ENCODE measurements at places on chromosomes 13 and 19.
A peak's percentile ranks its signal among the peaks of the same experiment; 100 is the strongest.

- DNase-seq = no peak
Observed at GRCh38 chr19:17419154-17419620, 660 bp upstream of the MVB12A start.

DNA sequence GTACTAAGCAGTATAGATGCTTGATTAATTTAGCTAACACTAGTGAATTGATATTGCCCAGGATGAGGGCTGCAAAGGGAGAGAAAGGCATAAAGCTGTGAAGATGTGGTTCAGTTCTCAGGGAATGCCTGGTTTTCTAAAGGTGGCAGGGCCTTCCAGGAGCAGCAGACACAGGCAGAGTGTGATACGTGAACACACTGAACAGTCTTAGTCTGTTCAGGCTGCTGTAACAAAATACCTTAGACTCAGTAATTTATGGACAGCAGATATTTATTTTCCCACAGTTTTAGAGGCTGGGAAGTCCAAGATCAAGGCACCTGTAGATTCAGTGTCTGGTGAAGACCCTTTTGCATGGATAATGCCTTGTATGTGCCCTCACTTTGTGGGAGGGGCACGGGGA is 8.7 kb upstream of the SPATA13 start:
- DNase-seq = no peak

- no peak for DNase-seq
Observed at GRCh38 chr13:50299546-50300249, 284.5 kb downstream of the KCNRG start.

GRCh38 chr19:1400281-1401137 is 833 bp downstream of the GAMT start:
- DNase-seq = no peak

GRCh38 chr13:77893066-77893465 is 25.6 kb downstream of the EDNRB start:
- DNase-seq = no peak

DNA sequence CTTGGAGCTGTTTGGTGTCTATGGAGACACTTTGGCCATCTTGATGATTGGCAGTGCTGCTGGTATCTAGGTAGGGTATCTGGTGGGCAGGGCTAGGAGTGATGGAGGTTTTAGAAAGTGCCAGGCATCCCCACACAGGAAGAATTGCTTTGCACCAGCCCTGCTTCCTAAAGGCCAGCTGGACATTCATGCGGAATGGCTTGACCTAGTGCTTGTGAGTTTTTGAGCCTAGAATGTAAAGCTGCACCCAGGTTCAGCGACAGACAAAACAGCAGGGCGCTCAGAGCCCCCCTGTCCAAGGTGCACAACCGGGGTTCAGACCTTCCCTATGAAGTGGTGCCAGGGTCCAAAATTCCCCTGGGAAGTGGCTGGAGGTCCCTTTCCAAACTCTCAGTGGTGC is 93.1 kb downstream of the ING1 start:
- no peak for DNase-seq

GRCh38 chr13:76873445-76873844 is 12.8 kb downstream of the KCTD12 start:
- no peak for DNase-seq

DNA sequence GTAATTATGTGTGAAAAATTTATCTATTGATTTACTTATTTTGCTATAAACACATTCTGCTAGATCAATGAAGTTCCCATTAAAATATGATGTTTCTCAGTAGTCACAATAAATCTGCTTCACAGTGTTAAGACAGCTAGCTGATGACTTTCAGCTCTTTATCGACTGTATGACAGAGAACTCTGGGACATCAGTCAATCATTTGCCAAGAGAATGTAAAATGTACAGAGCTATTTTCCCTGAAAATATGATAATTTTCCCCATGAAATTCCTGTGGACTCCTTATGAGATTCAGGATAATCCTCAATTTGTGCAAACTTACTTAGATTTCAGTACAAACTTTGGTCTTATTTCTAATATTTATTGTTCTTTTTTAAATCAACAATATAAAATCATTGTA is 430.5 kb downstream of the SLITRK6 start:
- no peak for DNase-seq

DNA sequence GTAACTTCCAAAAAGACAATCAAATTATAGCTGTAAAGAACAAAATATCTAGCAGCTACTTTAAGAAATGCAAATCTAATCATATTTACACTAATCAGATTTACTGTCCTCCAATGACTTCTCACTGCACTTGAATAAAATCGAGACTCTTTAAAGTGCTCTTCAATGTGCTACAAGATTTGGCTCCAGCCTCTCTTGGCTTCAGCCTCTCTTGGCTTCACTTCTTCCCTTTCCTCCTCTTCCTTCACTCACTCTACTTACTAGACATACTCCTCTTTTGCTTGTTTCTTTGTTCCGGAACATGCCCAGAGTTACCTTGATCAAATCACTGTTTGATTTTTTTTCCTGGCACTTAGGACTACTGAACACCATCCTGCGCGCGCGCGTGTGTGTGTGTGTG is 495.4 kb downstream of the LMO7 start:
- DNase-seq = no peak

DNA sequence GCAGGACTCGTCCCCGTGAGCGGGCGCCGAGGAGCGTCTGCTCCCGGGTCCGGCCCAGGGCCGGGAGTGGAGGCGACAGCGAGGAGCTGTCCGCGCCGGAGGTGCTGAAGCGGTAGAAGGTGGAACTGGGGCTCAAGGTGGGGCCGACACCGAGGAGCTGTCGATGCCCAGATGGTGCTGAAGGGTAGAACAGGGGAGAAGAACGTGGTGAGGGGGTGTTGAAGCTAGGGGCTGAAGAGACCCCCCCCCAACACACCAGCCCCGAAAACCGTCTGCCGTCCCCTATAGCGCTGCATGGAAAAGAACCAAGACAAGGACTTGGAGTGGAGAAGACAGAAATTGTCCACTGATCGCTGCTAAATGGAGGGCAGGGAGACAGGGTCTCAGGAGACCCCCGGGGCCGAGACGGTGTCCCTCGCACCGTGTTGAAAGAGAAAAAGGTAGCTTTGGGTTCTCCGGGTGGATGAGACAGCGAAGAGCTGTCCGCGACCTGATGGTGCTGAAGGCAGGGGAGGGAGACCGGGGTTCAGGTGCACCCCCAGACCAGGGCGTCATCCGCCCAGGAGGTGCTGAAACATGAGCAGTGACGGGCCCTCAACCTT is 7.1 kb upstream of the PDE4C start:
- DNase-seq = peak; percentile 60

DNA sequence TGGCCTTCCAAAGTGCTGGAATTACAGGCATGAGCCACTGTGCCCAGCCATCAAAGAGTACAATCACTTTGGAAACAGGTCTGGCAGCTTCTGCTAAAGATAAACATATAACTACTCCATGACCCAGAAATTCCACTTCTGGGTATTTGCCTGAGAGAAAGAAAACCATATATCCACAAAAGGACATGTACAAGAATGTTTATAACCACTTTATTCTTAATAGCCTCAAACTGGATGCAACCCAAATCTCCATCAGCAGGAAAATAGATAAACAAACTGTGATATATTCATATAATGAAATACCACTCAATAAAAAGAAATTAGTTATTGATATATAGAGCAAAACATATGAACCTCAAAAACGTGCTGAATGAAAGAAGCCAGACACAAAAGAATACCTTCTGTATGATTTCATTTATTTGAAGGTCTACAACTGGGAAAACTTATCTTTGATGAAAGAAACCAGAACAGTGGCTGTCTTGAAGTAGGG is 40.5 kb downstream of the TEX26 start:
- no peak for DNase-seq

DNA sequence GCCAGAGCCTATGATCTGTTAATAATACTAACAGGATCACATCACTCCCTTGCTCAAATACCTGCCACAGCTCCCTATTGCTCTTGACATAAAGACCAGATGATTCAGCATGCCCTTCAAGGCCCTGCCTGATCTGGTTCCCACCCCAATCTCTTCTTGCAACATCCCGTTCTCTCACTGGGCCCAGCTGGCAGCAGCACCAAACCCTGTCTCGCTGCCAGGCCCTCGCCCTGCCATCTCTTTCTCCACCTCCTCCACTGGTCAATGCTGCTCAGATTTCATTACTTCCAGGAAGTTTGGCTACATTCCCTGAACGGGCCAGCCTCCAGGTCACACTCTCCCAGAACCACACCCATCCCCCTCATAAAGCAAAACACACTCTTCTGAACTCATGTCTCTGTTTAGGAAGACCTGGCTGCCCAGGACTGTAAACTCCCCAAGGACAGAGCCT is 8.6 kb upstream of the BCAT2 start:
- no peak for DNase-seq

DNA sequence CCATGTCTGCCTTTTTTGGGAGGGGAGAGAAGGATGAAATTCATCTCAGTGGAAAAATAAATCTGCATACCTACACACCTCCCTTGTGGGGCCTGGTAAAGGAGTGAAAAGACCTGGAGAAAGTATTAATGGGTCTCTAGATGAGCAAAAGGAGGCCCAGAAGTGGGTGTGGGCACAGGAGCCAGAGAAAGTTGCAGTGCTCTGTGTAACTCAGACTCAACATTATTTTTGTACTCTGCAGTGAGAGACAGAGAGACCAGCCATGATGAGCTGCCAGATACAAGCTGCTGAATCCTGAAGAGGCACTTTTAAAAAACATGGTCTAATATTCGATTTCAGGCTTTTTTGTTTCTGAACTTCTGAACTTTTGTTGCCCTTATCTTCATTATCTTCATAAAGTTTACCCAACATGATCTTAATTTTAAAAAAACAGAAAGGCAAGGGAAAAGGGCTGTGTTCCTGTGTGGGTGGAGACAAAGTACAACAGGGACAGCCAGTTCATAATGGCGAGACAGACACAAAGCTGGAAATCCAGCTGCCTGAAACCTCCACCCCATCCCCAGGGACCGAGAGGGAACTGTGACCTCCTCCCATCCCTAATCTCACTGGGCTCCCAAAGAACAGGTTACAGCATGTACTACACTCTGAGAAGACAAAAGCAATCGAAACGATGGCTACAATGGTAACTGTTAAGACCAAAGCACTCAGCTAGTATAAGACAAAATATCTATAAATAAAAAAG is 77.2 kb downstream of the KLF12 start:
- DNase-seq = no peak

DNA sequence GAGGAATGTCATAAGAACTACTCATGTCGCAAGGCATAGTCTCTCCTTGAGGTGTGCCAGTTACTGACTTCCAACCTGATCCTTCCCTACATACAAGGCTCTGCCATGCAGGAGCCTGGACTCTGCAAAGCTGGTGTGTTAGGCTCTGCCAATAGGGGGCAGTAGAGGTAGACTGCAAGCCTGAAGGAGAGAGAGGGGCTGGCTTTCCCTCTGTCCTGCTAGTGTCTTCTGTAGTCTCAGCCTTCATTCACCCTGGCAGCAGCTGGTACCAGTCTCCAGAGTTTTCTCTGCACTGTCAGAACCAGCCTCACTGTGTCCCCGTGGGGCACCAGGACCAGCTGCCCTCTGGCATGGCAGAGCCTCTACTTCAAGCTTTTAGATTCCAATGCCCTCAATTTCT is 14.5 kb downstream of the SHISA2 start:
- DNase-seq = no peak

- DNase-seq = no peak
Observed at GRCh38 chr13:42926555-42926954, 65.5 kb downstream of the EPSTI1 start.

- DNase-seq = no peak
Observed at GRCh38 chr19:33393286-33394005, 19.9 kb downstream of the CEBPG start.

DNA sequence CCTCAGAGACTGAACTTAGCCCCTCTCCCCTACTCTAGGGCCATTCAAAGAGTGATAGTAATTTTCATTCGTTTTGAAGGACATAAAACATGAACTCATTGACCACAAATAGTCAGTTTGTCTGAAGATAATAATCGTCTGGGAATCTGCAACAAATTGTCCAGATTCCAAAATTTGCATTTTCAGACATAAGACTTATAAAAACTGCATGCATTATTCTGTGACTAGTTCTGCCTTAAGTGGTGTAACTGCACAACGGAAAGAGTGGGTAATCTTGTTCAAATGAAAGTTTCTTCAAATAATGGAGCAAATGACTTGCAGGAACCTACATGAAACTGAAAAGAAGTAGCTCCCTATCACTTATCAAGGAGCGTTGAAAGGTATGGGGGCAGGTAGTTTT is 8.4 kb downstream of the CSNK1A1L start:
- no peak for DNase-seq

- DNase-seq = no peak
Observed at GRCh38 chr13:60448907-60449510, 52.0 kb downstream of the TDRD3 start.

DNA sequence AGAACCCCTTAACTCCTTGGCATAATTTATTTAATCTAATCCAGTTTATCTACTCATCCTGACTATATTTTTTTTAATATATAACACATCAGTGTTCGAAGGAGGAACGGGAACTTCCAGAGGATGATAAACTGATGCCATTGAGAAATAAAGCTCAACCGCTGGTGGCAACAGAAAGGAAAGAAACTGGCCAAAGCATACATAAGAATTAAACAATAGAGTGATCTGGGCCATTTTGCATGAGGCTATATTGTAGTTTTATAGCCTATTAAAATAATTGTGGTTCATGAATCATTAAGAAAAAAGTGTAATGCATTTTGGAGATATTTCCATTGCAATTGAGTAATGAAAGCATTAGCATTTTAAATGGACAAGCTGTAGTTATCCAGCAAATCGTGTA is 94.2 kb downstream of the FRY start:
- DNase-seq = no peak

DNA sequence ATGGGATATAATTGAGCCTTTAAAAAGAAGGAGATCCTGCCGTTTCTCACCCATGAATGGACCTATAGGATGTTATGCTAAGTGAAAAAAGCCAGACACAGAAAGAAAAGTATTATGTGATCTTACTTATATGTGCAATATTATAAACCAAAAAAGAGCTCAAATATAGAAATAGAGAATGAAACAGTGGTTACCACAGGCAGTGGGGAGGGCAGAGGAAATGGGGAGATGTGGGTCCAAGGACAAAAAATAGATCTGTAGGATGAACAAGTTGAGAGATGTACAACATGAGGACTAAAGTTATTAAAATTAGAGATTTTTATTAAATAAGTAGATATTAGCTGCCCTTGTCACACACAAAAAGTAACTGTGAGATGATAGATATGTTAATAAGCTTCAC is 29.1 kb downstream of the TDRD3 start:
- no peak for DNase-seq

DNA sequence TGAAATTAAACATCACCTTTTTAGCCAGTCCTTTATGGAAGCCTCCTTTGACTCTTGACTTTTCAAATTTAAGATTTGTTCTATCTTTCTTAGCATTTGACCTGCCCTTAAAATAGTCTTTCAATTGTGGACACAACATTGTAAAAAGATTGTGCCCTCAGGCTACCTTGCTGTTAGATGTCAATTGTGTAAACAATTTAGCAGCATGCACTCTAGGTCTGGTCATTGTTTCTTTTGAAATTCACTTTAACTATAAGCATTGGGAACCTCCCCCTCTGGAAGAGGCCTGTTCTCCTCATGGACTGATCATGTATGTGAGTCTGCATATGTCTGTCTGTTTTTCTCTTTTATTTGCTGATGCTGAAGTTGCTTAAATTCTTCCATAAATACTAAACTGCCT is 31.5 kb upstream of the PABPC3 start:
- DNase-seq = no peak

All from stimulated activated CD4-positive, alpha-beta T cell treated with anti-CD3 and anti-CD28 coated beads, Interleukin-2, amount 100 ng/mL, for 24 hours (primary cell).